Retinal pigment epithelial cell (primary cell): ENCODE measurements at places on chromosomes 12 and 14.

- DNase-seq = no peak
These were observed 752 bp downstream of the DACT1 start for GRCh38 chr14:58638231-58639197.

GRCh38 chr14:101409006-101409543 is 152.2 kb upstream of the DIO3 start:
- DNase-seq = no peak

- no peak for DNase-seq
These were observed 8.3 kb upstream of the TTC5 start for GRCh38 chr14:20314026-20314425.

DNA sequence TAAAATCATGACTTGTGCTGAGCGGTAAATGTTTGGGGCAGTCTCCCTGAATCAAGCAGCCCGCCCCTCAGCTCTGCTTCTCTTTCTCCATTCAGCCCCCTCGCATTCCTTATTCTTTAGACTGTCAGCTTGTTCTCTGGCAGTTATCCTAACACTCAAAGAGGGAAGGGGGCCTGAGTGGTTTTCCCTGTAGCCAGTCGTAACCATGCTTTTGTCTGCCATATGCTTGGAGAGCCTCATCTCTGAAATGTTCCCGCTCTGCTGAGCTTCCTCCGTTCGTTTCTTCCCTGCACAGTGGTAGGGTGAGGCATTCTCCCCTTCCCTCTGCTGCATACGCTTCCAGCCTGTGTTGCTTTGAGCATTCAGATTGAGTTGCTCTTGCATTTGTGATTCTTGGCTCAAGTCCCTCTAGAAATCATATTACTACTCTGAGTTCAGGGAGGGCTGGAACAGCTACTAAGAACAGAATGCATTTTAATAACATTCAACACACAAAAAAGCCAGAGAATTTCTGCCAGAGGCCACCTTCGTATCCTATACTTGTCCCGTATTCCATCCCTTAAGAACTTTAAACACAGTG is 119.7 kb downstream of the FBXL14 start:
- DNase-seq = peak; percentile 62

DNA sequence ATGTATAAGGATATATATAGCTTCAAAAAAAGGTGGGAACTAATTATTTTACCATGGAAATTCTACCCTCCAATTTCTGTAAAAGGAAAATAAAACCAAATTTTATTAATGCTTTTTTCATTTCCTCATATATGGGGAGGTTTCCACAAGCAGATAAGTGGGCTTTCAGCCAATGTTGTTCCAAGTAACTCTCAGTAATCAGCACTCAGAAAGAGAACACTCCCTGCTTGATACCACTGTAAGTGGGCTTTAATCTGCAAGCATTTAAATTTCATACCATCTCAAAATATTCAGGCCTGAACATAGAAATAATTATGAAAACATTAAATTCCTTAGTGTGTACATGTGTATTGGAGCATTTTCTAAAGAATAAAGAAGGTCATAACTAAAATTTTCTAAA is 827.6 kb downstream of the C12orf50 start:
- DNase-seq = no peak

- DNase-seq = no peak
These were observed 50.7 kb downstream of the FLRT2 start for GRCh38 chr14:85580536-85581140.

DNA sequence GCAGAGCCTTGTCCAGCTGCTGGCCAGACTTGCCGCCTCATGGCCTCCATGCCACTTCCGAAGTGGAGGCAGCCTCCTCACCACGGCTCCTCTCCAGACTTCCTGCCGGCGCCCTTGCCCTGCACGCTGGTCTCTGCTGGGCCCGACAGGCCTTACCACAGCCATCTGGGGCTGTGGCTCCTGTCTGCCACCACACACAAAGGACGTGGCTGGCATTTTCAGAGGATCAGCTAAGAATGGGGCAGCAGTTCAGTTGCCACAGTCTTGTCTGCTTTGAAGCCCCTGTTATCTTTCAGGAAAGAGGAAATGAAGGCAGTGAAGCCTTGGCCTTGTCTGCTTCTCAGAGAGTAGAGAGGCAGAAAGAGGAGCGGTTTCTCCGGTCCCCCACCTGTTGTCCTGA is 178.0 kb upstream of the FKBP4 start:
- no peak for DNase-seq

- DNase-seq = no peak
These were observed 5.2 kb upstream of the PRH1 start for GRCh38 chr12:10889226-10889625.

GRCh38 chr12:16076557-16076956 is 165.4 kb downstream of the DERA start:
- no peak for DNase-seq

- no peak for DNase-seq
These were observed 1.1 kb downstream of the ALDH6A1 start for GRCh38 chr14:74083161-74083560.

GRCh38 chr14:53896726-53897125 is 59.9 kb downstream of the BMP4 start:
- no peak for DNase-seq

- no peak for DNase-seq
These were observed 100.1 kb downstream of the SINHCAF start for GRCh38 chr12:31225656-31226535.

GRCh38 chr12:77940011-77940423 is 109.3 kb downstream of the NAV3 start:
- no peak for DNase-seq

GRCh38 chr12:83256562-83256961 is 569.9 kb downstream of the TMTC2 start:
- DNase-seq = no peak

DNA sequence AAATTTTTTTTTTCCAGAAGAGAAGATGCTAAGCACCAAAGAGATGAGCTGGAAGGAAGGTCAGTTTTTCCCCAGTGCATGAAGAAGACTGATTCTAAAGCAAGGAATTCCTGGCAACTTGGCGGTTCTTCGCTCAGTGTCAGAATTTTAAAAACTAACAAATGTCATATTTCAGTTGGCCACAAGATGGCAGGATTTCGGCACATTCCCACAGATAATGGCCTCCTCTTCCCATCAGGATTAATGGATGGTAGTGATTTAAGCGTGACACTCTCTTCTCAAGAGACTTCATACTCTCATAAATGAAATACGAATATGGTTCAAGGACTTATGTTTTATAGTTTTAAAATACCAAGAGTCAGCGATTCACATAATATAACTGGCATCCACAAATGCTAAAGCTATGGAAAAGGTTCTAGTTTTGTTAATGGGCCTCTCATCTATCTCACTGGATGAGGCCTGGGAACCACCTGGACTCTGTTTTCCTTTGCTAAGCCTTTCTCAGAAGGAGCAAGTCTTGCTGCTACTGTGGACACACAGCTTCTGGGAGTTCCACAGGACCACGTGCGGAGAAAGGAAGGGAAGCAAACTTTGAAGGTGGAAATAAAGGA is 46.1 kb upstream of the PTPRO start:
- no peak for DNase-seq

GRCh38 chr14:26526137-26526536 is 71.7 kb downstream of the NOVA1 start:
- DNase-seq = no peak

DNA sequence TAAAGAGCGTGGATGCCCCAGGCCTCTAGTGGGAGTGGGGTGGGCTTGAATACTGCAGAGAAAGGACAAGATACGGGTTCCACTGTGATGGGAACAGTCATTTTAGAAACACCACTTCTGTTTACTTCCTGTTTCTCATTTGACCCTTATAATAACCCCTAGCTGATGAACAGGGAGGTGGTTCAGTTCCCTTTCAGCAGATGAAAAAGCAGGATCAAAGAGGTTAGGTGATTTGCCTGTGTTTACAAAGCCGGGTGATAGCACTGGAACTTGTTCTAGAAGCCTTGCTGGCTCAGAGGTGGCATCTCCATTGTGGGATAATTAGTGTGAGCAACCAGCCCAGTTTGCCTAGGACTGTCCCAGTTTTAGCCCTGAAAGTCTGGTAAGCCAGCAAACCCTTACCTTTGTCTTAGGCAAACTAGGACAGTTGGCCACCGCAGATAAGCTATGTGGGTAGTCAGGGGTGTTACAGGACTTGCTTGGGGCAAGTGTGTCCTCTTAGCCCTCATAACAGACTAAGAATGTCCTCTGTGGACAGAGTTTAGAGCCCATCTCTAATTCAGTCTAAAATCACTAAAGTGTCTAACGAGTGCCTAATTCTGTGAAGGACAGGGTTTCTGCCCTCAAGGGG is 7.5 kb upstream of the LRP1-AS start:
- no peak for DNase-seq

GRCh38 chr12:94616203-94616729 is 34.1 kb downstream of the TMCC3 start:
- DNase-seq = no peak

- no peak for DNase-seq
These were observed 22.2 kb downstream of the RALGAPA1 start for GRCh38 chr14:35786856-35787255.

DNA sequence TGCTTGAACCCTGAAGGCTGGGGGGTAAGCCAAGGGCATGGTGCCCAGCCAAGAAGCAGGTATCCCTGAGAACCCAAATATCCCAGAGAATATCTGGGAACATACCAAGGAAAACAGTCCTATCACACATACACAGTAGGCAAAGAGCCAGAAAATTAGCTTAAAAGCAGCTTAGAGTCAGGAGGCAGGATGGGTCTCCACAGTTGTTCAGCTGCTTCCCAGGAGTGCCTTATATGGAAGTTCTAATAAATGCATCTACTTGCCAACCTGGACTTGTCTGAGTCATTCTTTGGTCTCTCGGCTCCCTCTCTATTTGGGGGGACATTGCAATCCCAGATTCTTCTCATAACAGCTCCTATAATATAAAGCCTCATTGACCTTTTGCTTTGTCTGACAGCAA is 9.0 kb upstream of the GPR135 start:
- DNase-seq = peak; percentile 96

- no peak for DNase-seq
These were observed 18.5 kb downstream of the TMEM132D start for GRCh38 chr12:129885287-129885686.

- DNase-seq = no peak
These were observed 2.3 kb downstream of the TAS2R46 start for GRCh38 chr12:11059784-11060183.

- no peak for DNase-seq
These were observed 371.2 kb downstream of the BTG1 start for GRCh38 chr12:91774434-91774921.

GRCh38 chr12:39931231-39931630 is 174.7 kb downstream of the SLC2A13 start:
- no peak for DNase-seq

DNA sequence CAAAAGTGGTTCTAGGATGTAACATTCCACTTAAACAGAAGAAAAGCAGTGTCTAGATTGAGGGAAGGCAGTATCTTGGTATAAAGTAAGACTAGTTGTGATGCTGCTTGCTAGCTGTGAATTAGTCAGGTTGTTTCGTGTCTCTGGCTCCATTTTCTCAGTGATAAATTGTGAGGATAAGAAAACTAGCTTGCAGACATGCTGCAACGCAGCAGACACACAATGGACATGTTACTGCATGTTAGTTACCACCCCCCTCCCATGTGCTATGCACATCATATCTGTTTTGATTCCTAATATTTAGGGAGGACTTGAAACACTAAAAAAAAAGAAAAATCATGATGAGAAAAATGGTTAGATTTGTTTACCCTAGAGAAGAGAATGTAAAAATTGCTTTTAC is 2.9 kb downstream of the CCNK start:
- DNase-seq = no peak

- DNase-seq = no peak
These were observed 21.9 kb downstream of the DHRS2 start for GRCh38 chr14:23657959-23658470.

DNA sequence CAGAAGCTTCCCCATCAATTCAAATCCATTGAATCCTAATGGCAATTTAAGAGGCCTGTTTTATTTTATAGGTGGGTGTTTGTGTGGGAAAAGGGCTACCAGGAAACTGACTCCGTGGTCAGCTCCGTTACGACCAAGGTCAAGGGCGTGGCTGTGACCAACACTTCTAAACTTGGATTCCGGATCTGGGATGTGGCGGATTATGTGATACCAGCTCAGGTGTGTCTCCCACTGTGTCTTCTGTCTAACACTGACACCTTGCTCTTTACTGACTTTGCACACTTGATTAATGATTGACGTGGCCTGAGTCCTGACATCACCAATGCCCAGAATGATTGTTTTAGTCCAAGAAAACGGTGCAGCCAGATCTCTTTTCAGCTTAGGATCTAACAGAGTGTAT is 7.1 kb downstream of the P2RX4 start:
- no peak for DNase-seq

DNA sequence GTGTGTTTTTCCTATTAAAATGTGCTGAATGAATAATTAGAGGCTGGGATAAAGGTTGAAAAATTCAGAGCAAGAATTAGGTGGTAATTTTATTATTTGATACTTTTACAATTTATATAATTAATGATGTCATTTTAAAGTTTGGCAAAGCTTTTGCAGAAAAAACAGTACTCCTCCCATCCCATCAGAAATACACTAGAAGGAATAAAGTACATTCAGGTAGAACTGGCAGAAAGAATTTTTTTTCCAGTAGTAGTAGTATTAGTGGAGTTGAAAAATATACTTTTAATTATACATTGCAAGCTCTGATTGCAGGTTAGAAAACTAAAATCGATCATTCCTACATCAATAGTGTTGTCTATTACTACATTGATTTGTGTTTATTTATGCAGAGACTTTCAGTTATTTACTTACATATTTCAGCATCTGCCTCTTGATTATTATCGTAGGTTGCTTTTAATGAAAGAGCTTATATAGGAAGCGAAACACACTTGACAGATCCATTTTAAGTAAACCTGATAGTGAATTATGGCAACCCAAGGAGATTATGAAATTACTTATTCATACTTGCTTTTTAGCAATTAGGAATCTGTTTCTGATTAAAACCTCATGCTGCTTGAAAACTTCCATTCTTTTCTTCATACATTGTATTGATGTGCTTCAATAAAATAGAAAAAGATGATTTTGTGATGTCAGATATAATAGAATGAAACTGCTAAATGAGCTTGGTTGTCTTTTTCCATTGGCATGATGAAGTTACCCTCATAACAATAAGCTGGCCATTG is 10.1 kb downstream of the FOXG1 start:
- no peak for DNase-seq

DNA sequence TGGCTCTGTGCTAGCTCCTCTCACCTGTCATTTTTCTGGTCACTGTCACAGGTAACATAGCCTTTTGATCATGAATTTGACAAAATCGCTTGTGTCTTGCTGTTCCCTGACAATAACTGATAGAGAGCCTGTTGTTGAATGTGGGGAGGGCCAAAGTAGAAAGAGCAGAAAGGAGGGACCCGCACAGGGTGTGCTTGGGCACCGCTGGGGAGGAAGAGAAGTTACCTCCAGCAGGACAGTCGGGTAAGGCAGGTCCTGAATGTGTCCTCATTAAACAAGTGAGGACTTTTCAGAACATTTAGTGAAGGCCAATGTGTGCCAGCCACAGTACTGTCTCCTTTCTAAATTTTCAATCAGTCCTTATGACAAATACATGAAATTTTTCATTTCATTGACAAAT is at the start of gene RNASE12:
Gene RNASE12, minus strand, starts transcription at position 142 of the 400 bp plus-strand sequence. CDS start 653 bp downstream, outside the sequence.
- DNase-seq = no peak

DNA sequence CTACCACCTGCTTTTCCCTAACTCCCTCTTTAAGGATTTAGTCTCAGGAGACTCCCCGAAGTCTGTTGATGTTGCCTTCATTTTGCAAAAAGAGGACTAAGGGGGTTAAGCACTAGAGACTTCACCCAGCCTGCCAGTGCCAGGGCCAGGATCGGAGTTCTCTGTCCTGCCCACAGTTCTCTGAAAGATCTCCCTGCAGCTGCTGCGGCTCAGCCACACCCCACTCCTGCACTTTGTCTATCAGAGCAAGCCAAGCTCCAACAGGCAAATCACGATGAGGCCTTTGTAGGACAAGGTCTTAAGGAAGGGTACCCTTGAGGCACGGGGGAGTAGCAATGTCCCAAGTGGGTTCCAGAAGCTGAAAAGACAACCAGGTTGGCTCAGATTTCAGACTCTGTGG is 148.8 kb upstream of the EGLN3 start:
- DNase-seq = no peak
